Stimulated activated CD4-positive, alpha-beta T cell treated with anti-CD3 and anti-CD28 coated beads, TNF-alpha, amount 100 ng/mL, for 4 hours (primary cell): ENCODE measurements at places on chromosomes 4 and X.

DNA sequence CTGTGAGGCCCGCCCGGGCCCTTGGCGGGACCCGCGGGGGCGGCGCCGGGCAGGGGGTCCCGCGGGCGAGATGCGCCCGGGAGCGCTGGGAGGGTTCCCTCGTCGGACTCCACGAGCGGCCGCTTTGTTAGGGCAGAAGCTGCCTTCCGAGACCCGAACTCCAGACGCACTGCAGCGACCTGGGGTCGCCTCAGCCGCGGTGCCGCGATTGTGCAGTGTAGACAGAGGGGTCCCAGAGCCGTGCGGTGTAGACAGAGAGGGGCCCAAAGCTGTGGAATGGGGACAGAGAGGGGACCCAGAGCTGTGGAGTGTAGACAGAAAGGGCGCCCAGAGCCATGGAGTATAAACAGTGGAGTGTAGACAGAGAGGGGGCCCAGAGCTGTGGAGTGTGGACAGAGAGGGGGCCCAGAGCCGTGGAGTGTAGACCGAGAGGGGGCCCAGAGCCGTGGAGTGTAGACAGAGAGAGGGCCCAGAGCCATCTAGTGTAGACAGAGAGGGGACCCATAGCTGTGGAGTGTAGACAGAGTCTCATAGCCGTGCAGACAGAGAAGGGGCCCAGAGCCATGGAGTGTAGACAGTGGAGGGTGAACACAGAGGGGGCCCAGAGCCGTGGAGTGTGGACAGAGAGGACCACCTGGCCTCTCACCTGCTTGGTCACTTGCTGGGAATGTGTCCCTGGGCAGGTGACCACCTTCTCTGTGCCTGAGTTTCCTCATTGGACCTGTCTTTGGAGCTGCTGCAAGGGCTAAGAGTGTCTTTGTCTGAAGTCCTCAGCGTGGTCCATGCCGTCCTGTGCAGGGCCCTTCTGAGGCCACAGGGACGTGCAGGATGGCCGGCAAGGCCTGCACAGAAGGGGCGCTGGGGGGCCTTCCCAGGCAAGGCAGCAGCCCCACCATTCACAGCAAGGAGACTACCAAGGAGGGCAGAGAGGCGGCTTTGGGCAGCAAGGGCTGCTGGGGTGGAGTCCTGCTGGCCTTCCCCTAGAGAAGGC is 875 bp downstream of the RGS12 start:
- DNase-seq = no peak

DNA sequence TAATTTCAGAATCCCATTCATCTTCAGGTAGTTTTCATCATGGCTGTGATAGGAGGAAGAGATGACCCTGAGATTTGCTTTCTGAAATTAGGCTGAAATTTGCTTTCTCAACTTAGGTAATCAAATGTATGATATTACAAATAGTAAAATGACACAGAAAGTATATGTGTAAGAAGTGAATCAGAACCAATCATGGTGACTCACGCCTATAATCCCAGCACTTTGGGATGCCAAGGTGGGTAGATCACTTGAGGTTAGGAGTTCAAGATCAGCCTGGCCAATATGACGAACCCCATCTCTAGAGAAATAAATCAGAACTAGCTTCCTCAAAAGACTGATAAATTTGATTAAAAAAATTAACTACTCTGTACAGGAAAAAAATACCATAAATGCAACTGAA is 555.4 kb downstream of the STPG2 start:
- DNase-seq = no peak

DNA sequence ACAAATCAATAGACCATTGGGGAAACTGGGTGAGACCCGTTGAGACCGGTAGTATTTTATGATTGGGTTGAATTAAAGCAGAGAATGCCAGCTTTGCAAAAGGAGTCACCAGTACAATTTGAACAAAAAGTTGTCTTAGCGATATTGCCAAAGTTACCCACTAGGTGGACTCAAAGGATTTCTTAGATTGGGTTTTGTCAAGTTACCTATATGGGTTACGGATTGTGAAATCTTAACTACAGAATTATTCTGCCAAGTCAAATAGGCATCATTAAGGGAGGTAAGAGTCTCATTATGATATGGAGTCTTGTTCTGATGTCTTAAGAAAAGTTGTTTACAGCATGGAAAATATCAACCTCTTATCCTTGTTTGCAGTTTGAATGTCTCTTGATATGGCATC is 15.0 kb upstream of the CT47A1 start:
- no peak for DNase-seq

DNA sequence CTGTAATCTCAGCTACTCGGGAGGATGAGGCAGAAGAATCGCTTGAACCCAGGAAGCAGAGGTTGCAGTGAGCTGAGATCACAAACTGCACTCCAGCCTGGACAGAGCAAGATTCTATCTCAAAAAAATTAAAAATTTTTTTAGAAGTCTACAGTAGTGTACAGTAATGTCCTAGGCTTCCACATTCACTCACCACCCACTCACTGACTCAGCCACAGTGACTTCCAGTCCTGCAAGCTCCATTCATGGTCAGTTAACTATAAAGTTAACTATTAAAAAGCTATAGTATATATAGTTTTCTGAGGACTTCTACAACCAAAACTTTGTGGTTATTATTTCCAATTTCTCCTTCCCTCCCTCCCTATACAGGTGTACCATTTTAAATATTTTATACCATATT is 34.7 kb upstream of the NEUROG2 start:
- DNase-seq = no peak

GRCh38 chr4:30770812-30771211 is 50.6 kb downstream of the PCDH7 start:
- DNase-seq = no peak

GRCh38 chrX:15202454-15203177 is 67.3 kb downstream of the ASB9 start:
- no peak for DNase-seq

DNA sequence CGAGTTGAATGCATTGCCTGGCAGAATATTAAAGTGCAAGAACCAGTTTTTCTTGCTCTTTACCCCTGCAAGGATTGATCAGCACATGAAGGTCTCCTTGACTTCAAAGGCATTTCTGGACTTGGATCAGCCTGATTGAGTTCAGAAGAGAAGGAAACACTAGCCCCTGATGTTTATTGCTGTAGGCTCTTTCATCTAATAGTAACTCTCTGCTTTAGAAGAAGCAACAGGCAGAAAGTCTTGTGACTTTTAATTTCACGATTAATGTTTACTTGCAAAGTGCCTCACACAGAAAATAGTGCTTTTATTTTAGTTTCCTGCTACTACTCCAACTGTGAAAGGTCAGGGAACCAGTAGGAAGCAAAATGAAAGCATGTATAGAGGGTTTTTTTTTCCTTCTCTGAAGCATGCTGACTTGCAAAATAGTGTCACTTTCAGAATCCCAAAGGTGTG is 69.1 kb downstream of the PCDH7 start:
- DNase-seq = no peak

- no peak for DNase-seq
These were observed 43.3 kb downstream of the SHROOM4 start for GRCh38 chrX:50770702-50771101.

DNA sequence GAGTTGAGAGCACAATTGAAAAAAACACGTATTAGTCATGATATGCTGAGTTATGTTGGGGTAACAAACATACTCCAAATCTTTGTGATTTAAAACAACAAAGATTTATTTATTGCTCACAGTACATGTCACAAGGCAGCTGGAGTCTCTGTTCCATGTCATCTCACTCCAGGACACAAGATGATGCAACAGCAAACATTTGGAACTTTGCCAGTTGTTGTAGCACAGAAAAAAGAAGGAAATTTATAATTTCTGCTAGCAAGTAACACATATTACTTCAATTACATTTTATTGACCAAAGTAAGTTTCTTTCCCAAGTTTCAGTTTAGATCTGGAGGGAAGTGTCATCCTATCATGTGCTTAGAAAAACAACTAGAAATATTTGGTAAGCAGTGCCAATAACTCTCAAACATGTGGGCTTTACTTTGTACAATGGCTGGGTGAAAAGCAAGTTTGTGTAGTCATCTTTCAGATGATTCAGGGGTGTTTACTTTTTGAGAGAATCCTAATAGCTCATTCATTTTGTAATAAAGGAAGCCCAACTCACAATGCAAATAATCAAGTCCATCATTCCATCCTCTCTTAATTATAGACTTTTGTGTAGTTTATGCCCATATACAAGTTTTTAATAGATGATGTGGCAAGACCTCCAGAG is 452.3 kb downstream of the ZIC3 start:
- DNase-seq = no peak

- DNase-seq = no peak
These were observed 3.5 kb upstream of the SLIT2 start for GRCh38 chr4:20248155-20248558.

DNA sequence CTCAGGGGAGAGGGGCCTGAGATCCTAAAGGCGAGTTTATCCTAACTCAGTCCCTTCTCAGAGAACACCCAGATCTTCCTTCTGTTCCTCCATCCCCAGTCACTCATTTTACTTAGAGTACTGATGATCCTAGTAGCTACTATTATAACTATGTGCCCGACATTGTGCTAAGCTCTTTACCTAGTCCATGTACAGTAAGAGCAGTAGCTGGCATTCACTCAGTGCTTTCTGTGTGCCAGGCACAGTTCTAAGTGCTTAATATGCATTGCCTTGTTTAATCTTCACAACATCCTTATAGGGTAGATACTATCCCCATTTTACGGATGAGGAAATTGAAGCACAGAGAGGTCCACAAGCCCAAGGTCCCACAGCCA is 58.3 kb downstream of the FRMPD3 start:
- DNase-seq = no peak

- no peak for DNase-seq
These were observed 76.0 kb upstream of the ITM2A start for GRCh38 chrX:79443121-79443520.

DNA sequence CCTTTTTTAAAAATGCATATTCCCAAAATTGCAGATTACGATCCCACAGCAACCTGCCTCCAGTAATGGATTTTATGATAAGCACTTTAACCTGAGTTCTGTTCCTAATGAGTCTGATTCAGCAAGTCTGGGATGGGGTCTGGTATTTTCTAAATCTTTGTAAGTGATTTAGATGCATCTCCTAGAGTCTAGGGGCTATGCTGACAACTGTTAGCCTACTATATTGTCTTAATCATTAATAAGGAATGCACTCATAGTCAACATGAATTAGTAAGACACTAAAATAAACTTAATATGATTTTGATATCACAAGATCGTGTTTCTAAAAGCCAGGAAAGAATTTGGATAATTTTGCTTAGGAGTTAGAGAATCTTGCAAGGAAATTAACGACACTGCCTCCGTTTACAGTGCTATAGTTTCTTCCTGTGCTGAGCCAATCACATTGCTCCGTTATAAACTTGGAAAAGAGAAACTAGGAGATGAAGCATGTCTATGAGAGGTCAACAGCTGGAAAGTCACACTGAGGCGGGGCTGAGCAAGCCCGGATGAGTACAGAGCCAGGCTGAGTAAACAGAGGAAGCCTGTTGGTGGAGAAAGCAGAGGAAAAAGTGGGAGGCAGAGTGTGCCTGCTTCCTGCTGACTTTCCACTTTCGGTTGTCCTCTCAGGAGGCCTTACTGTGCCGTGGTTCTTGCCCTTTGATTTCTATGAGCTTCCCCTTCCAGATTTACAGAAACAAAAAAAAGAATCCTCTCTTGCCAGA is 5.4 kb downstream of the SCARB2 start:
- DNase-seq = no peak

GRCh38 chrX:39167791-39168190 is 366.5 kb downstream of the MID1IP1 start:
- DNase-seq = no peak

DNA sequence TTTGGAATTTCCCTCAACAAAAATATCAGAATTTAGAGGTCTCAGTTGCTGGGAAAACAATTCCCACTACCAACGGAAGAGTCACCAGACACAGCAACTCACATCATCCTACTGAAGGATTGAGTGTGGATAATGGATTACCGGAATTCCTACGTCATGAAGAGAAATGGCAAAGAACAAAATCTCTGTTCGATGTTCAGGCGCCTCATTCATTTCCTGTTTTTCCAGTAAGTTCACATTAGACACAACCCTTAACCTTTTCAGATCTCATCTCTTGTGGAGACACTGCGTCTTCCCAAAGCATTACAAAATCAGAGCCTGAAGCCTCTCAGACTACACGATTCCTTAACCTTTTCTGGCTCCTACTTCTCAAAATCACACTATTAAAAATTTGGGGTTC is 58.5 kb upstream of the CPEB2 start:
- DNase-seq = no peak

- no peak for DNase-seq
These were observed 13.3 kb downstream of the CYP4V2 start for GRCh38 chr4:186204686-186205085.

DNA sequence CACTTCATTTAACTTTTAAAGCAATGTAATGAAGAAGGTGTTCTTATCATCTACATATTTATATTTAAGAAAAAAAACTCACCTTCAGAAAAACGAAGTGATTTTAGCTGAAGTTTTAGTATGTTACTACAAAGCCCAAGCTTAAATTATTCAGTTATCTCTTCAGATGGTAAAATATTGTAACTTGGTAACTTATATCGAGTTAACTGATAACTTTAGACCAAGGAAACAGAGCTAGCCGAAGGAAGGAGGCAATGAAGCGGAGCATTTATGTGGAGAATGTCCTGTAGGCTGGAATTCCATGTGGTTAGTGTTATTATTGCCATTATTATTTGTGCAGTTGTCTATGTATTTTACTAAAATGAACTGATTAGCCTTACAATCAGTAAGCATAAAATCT is 1102.1 kb upstream of the LCORL start:
- no peak for DNase-seq

- no peak for DNase-seq
These were observed 51.5 kb upstream of the FAM241A start for GRCh38 chr4:112093636-112094202.

GRCh38 chrX:150446995-150447394 is 83.9 kb downstream of the MAMLD1 start:
- no peak for DNase-seq

GRCh38 chrX:86910602-86911311 is 606.8 kb upstream of the KLHL4 start:
- no peak for DNase-seq

DNA sequence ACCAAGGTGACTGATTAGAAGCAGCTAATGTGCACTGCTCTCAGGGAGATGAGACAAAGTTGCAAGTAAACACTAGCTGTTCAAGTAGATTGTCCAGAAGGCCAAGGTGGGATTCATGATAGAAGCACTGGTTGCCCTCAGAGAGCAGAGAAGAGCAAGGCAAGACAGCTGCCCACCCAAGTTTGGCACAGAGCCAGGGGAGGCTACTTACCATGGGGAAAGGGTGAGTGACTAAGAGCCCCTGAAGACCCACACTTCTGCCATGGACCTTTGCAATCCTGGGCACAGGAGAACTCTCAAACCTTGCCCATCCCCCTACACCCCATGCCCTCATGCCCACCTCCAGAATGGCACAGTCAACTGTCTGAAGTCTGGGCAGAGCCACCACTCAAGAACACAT is 68.3 kb downstream of the SPIN4 start:
- no peak for DNase-seq

DNA sequence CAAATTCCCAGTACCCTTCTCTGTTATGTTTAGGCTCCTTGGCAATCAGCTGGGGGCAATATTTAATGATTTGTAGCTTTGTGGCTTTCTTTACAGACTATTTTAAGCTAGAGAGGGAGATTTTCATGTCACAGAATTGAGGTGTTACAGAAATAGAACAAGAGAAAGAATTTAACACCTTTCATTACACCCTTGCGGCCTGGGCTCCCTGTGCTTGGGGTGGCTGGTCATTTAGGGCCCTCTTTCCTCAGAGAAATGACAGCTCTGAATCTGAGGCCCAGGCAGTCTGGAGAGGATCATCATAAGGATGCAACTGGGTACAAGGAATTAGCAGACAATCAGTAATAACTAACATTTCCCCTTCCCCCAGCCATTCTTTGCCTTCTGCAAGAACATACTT is 104.5 kb upstream of the INTU start:
- DNase-seq = no peak

GRCh38 chr4:88892646-88893045 is 164.3 kb downstream of the FAM13A start:
- no peak for DNase-seq

- no peak for DNase-seq
These were observed 112.8 kb upstream of the PSAPL1 start for GRCh38 chr4:7547368-7548040.
